ENCODE measurements at places on chromosomes 3 and 15. TPM values are rescaled to one million over a fixed set of nuclear protein-coding genes. Genes with fewer than 3 reads are reported as not detected.

DNA sequence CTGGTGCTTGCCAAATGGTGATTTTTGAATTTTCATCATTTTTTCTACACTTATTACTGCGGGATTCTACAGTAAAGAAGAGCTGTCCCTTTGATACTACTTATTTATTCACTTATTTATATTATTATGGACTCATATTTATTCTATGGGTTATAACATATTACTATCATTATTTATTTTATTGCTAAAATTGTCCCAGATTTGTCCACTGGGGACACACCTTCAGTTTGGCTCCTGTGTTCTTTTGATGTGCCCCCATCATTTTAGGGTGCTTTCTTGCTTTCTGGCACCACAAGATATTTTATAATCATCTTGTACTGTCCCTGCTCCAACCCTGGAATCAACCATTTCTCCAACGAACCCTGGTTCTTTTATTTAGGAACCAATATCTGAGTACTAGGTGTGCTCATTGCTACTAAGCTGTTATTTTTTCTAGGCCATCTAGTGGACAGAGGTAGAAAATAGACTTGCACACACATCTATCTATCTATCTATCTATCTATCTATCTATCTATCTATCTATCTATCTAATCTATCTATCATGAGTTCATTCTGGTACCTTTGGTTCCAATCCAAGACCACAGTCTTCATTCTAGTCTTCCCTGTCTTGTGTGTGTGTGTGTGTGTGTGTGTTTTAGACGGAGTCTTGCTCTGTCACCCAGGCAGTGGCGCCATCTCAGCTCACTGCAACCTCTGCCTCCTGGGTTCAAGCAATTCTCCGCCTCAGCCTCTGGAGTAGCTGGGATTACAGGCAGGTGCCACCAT, 16.0 kb downstream of the SLC22A14 start:
- no peaks in the 10 kb centered on the region for H3K27me3 ChIP-seq
- DNase-seq: no peak
- H3K36me3 ChIP-seq: no peaks in the 10 kb centered on the region

The CHRFAM7A gene
- 3.2 TPM for polyA plus RNA-seq

GRCh38 chr15:66908744-66909095, 156.7 kb upstream of the SMAD3 start:
- H3K36me3 ChIP-seq: no peaks in the 10 kb centered on the region
- H3K4me1 ChIP-seq: no peaks in the 10 kb centered on the region
- H3K27ac ChIP-seq: peak overlapping the region; percentile 4
- no peak for DNase-seq

The SPTBN5 gene
- 1.7 TPM for polyA plus RNA-seq

GRCh38 chr15:28023422-28023821, 75.7 kb downstream of the OCA2 start:
- no peak for DNase-seq
- H3K27me3 ChIP-seq: no peaks in the 10 kb centered on the region
- no peak overlapping the region for H3K4me3 ChIP-seq

All from large intestine (tissue), 12 donors.